EL (cell line): ENCODE measurements at places on chromosomes 2 and 18.

DNA sequence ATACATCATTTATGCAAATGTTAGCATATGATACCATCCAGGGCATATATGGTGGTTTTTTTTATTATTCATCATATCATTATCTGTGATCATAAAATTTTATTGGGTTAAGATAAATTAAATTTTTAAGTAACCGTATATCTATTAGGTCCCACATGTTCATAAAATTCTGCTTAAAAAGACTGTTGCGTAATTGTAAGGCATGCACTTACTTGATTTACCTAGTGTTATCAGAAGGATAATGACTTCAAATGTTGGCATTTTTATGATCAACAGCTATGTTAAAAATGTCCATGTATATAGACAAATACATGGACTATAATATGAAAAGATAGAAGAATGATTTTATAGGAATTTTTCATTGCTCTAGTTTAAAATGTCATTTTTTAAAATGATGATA is 1625.5 kb upstream of the CELF4 start:
- no peak for DNase-seq

DNA sequence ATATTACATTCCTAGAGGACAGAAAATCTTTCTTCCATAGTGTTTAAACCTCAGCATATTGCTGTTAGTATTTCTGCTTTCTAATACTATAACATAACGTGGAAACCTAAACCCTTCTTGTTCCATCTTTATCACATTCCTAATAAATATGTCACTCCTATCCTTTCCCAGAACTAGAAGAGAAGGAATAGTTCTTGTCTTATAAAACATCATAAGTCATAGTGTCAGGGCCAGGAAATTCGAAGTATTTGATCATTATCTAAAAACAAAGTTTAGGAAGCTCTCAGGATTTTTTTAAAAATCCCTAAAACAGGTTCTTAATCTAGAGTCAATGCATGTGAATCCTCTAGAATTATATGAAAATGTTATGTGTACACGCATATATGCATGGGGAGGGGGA is 2.0 kb downstream of the NHEJ1 start:
- peak; percentile 58 for DNase-seq

- DNase-seq: peak; percentile 7
These were observed 50.4 kb upstream of the ERMN start for GRCh38 chr2:157376041-157376440.

DNA sequence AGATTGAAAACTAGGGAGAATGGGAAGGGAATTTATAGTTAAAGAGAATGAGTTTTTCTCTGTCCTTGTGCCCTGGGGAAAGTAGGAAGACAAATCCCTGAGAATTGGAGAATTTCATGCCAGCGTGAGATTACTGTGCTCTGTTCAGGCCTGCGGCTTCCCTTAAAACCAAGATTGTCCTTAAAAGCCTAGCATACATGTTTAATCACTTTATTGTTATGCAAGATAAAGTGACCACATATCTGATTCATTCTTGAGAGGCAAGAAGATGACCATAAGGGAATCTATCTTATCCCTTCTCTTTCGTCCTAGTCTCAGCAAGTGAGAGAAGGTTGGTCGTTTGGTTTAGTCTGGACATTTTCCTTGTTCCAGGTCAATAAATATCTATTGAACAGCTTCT is 75.9 kb downstream of the ADCYAP1 start:
- peak; percentile 22 for DNase-seq

GRCh38 chr2:119672161-119672862 is 6.7 kb upstream of the TMEM177 start:
- no peak for DNase-seq

GRCh38 chr18:48676756-48677368 is 138.0 kb downstream of the CTIF start:
- DNase-seq: peak; percentile 53

DNA sequence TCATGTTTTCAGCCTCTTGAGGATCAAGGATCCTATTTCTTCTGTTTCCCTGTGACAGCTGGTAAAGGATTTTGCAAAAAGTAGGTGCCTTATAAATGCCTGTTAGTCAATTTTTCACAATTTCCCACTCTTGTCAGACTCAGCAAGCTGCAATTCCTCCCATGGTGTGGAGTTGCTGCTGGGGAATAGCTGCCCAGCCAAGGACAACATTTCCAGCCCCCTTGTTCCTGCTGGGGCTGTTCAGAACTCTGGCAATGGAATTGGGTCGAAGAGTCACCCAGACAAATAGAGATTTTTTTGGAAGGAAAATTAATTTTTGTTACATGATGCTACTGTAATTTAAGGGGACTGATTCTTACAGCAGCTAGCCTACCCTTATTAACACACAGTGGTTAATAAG is 43.7 kb downstream of the FSHR start:
- no peak for DNase-seq

DNA sequence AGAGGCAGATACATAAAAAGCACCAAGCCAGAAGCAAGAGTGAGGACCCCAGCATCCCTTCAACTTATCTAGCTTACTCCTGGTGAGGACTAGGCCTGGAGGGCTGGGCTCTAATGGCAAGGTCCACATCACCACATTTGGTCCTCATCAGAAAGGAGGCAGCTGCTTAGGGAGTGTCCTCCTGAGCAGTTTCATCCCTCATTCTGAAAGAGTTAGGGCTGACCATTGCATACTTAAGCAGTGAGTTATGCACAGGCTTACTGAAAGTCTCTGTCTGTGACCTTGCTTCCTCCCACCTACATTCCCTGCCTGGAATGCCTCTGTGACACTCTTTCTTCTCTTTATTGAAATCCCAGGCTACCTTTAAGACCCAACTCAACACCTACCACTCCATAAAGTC is 301.8 kb upstream of the ACVR2A start:
- peak; percentile 30 for DNase-seq

- no peak for DNase-seq
These were observed 76.1 kb downstream of the MBP start for GRCh38 chr18:77056344-77057005.

- no peak for DNase-seq
These were observed 82.6 kb downstream of the C18orf54 start for GRCh38 chr18:54440292-54440691.

GRCh38 chr2:140353541-140353940 is 1573.4 kb upstream of the NXPH2 start:
- no peak for DNase-seq
